ENCODE measurements at places on chromosomes 2 and 18.
A peak's percentile ranks its signal among the peaks of the same experiment; 100 is the strongest.

- DNase-seq = no peak
Measured at GRCh38 chr2:38622210-38622609, 19.5 kb upstream of the HNRNPLL start.

GRCh38 chr2:105675841-105676240 lies 68.9 kb upstream of the NCK2 start:
- no peak for DNase-seq

DNA sequence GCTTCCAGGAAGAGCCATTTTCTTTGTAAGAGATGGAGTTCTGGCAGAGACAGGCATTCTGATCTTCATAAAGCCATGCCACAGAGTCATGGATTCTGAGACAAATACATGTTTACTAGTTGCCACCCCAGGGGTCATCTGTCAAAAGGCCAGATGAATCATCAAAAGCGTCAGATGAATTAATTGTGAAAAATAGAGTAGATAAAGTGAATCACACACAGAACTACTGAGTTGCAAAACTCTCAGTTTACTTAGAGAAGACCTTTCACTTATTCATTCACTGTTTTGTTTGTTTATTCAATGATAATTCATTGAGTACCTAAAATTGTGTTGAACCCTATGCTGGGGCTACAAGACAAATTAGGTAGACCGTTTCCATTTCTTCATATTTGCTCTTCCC lies 157.7 kb upstream of the SERPINE2 start:
- DNase-seq = no peak

GRCh38 chr18:32958746-32959145 lies 185.9 kb upstream of the KLHL14 start:
- no peak for DNase-seq

DNA sequence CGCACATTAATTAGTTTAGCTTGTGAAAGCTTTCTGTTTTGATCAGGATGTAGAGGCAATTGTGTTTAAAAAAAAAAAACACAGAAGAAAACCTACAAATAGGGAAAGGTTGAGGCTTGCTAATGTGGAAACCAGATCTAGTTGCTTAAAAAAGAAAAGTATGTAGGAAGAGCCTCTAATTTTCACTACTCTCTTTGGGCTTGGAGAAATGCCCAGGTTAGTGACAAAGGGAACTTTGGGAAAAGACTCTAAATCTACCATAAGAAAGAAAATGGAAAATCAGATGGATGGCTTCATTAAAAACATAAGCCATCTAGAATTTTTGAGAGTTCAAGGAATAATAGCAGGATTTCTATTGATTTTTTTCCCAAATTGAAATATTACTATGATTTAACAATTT lies 47.3 kb upstream of the SLC38A11 start:
- no peak for DNase-seq

DNA sequence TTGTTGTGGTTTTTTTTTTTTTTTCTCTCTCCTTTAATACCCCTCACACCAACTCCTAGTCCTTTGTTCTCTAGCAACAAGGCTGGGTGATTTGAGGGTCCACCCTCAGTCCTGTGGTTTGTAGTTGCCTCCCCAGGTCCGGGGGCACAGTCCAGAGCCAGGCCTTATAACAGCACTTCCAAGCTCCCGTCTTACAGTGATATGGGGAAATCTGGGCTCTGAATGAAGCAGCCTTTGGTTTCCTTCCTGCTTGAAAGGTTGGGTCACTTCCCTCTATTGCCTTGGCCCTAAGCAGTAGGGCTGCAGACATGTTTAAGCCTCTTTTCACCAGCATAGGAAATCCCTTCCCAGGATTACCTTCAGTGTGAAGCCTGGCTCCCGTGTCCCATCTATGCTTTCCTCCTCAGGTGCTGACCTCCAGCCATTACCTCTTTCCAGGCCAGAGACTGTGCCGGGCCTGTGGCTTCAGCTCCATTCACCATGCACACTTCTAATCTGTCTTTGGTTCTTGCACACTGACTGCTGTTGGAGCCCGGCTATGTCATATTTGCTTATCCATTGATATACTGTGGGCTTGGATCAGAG lies 21.2 kb upstream of the NTSR2 start:
- no peak for DNase-seq

DNA sequence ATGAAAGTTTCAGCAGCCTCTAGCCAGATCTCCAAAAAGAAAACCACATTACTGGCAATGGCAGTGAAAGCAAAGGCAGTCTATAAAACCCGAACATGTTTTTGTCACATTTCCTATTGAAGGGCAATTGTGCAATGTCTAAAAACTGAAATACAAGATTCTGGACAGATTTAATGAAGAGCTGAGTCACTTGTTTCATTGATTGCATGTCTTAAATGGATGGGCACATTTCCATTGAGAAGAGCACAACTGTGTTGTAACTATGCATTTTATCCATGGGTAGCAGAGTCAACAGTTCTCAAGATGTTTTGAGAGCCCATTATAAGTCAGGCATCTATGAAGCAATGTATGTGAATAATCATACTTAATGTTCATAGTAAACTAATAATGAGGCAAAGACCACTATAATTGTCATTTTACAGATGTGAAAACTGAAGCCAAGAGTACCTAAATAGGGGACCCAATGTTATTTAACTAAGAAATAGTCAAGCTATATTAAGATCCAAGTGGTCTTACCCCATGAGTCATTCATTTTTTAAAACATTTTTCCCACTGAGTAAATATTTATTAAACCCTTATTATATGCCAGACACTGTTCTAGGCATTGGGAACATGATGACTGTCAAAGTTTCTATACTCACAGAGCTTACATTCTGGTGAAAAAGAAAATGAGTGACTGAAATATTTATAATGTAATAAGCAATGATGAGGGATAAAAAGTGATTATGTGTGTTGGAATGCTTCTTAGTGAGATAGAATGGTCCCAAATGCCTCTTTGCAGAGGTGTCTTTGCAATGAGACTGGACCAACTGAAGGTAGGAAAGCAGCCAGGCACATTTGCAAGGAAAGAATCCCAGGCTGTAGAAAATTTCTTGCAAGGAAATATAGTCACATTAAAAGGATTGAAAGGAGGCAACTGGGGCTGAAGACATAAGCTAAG lies 818.9 kb upstream of the ACVR2A start:
- DNase-seq = peak; percentile 44

- DNase-seq = no peak
Measured at GRCh38 chr2:181041661-181042060, 61.3 kb downstream of the UBE2E3 start.

DNA sequence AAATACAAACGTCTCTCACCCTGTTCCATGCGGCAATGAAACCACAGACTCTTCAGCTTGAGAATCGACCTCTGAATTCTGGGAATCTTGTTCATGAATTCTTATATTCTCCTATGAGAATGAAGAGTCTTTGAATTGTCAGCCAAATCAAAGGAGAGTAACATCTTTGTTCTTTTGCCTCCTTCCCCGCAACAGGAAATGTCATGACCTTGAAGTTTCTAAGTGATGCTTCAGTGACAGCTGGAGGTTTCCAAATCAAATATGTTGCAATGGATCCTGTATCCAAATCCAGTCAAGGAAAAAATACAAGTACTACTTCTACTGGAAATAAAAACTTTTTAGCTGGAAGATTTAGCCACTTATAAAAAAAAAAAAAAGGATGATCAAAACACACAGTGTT lies 21.8 kb downstream of the TNFAIP6 start:
- no peak for DNase-seq

DNA sequence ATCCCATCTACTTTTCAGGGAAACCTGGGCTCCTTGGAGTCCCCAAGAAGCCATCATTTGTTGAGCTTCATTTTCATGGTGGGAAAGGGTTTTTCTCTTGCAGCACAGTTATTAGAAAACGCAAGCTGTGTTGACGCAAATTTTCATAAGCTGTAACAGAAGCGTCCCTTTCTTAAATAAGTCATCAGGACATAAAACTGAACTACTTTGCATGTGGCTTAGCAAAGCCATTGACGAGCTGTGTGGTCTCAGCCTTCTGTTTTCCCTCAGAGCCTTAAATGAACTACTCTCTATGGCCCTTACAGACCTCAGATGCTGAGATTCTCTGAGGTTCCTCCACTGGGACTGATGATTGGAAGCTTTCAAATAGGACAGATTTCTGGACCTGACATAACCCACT lies 85.1 kb downstream of the ARL4C start:
- DNase-seq = no peak

DNA sequence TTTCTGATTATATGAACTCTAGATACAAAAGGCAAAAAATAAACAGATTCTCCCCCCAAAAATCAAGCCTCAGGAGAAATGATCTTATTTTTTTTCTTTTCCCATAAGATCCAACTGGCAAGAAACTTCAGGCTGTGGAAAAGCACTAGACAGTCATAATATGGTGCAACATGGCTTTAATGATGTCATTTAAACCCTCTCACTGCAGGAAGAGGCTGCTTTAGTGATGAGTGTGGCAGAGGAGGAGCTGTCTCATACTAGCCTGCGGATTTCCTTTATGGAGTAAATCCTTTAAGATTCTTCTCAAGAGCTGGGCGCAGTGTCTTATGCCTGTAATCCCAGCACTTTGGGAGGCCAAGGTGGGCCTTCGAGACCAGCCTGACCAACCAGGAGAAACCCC lies 83.3 kb upstream of the CD28 start:
- peak; percentile 90 for DNase-seq

DNA sequence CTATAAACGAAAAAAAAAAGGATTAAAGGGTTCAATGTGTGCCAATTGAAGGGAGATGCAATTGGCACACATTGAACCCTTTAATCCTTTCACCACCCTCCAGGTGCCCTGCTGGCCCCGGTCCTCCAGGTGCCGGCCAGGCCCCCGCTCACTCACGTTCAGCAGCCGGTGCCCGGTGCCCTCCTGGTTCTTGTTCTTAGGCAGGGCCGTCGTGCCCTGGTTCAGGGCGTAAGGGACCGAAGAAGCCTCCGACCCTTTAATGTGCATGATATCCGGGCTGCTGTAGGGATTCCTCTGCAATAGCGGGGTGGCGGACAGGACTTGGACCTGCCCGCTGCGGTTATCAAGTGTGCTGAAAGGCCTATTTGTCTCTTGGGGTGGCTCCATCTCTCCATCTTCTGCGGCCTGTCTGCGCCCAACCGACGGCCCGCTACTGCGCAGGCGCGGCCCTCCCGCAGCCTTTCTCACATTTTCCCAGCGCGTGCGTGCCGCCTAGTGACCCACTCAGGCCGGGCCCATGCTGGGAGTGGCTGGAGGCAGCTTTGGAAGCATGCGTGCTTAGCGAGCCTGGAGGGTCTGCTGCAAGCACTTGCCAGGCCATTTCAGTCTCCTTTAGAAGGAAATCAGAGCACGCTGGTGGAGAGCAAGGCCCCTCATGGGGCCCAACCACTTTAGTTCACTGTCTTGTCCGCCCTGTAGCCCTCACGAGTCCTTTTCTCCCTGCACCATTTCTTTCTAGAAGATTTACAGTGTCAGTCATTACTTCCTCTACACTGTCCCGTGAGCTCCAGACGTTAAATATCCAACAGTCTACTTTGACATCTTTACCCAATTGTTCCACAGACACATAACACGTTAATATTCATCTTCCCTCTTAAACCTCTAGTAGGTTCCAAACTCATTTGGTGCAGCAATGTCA lies 24.3 kb downstream of the TMEM237 start:
- no peak for DNase-seq

DNA sequence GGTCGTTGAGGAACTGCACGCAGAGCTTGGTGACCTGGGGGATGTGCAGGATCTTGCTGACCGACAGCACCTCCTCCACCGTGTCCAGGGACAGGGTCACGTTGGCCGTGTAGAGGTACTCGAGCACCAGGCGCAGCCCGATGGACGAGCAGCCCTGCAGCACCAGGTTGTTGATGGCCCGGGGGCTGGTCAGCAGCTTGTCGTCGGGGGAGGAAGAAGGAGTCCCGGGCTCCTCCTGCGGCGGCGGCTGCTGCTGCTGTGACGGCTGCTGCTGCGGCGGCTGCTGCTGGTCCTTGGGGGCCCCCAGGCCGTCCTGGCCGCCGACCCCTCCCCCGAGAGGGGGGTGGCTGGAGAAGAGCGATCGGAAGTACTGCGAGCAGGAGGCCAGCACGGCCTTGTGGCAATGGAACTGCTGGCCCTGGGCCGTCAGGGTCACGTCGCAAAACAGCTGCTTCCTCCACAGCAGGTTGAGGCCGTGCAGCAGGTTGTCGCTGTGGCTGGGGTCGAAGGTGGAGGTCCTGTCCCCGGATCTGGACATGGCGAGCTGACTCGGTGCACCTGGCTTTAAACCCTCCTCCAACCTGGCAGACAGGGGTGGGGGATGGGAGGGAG lies 2.7 kb downstream of the KLHL14 start:
- no peak for DNase-seq

DNA sequence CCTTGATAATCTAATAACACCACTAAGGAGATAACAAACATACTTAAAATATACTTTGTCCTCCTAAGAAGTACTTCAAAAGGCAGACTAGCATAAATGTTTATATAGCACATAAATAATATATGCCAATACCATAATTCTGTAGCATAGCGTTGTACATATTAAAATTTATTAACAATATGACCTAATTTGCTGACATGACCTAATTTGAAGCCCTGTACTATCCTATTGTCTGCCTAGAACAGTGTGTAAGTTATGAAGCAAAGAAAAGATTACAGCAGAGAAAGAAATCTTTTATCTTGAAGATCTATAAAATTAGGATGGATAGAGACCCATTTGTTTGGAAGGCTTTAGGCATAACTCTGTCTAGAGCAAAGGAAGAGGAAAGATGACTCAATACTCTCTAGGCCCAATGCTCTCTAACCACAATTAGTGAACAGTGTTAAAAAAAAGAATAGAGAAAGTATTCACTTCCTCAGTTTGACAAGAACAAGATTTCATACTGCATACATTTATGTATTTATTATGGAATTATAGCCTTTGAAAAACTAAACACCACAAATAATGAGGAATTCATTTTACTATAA lies 231.3 kb downstream of the ZRANB3 start:
- DNase-seq = no peak

DNA sequence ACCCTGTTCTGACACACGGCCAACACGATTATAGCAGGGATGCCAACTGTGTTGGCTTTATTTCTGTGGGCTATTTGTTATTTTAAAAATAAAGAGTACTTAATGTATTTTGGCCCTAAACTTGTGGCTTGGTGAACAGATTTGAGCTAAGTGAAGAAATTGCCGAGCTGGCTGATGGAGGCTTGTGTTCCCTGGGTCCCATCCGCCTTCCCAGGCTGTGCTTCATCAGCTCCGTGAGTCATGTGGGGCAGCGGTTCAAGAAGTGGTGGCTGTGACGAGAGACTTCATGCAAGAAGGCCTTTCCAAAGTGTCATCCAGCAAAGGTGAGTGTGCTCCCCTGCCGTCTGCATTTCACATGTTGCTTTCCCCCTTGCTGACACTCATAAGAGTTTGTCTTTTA lies 73.6 kb upstream of the NCK2 start:
- DNase-seq = no peak

DNA sequence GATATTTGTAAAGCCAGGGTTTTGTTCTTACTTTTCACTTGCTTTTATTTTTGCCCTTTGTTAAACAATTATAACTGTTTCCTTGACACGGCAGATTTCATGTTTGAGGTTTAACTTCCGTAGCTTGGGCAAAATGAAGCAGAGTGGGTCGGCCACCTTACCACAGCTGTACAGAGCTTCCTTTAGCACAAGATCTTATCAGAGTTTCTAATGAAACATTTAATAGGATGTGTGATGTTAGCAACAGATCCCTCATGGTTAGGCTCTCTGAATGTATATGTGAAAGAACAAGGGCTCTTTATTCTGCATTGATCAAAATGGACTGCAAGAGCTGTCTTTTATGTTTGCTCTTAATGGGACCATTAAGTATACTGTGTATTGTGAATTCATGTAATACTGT lies 22.3 kb downstream of the RNF125 start:
- DNase-seq = no peak
